ENCODE measurements at places on chromosomes 6 and 20.

DNA sequence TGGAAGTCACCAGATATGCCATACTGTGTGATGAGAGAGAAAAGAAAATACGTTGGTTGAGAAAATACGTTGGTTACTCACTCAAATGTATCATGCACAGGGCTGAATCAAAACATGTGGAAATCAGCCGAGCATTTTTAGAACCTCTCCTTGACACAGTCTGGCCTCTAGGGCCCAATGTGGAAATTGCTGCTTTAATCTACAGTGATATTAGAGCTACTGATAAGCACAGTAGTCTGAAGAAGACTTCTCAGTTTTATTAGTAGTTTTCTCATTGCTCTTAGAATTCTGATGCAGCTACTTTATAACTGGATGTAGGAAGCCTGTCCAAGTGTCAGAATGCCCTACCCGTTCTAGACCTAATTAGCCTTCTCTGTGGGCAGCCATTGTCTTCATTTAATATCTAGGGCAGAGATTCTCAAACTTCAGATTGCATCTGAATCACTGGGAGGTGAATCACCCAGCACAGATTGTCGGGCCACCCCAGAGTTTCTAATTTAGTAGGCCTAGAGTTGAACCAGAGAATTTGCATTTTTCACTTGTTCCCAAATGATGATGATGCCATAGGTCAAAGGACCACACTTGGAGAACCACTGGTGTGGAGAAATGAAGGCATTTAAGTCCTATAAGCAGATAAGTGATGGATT lies 229.1 kb downstream of the PLCB1 start:
- DNase-seq, result no peak

DNA sequence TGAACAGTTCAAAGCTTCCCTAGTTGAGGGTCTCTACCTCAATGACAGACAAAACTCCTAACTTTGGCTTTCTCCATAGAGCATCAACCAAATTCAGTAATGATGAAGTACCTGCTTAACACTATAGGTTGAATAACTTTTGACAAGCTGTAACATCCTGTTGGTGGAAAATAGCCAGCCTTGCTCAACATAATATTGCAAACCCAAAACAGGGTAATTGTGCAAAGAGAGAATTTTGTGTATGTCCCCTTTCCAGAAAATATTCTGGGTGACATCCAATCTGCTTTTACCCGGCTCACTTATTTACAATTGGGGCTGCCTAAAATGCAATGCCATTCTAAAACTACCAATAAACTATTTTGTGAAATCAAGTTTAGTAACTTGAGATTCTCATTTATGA lies 72.8 kb downstream of the ATXN1 start:
- DNase-seq, result no peak

DNA sequence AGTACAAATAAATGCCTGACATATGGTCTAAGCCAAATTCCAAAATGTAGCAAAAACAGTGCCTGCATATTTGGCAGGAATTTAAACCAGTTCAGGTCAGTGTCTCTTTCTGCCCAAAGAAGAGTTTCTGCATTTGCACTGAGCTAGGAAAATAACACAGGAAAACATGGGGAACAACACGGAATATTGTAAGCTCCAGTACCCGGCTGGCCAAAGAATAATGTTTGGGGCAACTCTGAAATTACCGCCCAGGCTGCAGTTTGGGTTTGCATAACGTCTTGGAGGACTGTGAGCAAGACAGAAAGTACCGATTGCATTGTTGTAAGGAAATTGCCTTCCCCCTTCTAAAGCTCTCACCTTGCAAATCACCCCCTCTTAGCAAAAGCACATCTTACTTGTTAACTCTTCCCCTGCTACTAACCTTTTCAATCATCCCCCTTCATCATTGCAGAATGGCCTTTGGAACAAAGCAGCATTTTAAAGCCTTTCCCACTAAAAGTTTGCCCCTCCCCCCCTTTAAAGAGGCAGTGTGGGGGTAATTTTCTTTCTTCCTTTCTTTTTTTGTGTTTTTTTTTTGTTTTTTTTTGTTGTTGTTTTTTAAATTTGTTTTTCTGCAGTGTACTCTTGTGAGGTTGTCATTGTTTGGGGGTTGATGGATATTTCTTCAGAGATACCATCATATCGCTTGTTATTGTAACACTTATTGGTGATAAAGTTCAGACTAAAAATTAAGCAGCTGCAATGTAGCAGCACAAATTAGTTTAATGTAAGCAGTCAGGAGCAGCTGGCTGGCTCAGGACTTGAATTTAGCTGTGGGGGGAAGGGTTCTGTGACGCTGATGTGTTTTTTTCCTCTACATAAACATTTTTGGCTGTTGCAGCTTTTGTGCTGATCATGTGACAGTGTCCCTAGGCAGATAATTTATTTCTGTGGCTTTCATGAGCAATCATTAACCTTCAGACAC lies 100.0 kb upstream of the CITED2 start:
- DNase-seq, result peak; percentile 24

DNA sequence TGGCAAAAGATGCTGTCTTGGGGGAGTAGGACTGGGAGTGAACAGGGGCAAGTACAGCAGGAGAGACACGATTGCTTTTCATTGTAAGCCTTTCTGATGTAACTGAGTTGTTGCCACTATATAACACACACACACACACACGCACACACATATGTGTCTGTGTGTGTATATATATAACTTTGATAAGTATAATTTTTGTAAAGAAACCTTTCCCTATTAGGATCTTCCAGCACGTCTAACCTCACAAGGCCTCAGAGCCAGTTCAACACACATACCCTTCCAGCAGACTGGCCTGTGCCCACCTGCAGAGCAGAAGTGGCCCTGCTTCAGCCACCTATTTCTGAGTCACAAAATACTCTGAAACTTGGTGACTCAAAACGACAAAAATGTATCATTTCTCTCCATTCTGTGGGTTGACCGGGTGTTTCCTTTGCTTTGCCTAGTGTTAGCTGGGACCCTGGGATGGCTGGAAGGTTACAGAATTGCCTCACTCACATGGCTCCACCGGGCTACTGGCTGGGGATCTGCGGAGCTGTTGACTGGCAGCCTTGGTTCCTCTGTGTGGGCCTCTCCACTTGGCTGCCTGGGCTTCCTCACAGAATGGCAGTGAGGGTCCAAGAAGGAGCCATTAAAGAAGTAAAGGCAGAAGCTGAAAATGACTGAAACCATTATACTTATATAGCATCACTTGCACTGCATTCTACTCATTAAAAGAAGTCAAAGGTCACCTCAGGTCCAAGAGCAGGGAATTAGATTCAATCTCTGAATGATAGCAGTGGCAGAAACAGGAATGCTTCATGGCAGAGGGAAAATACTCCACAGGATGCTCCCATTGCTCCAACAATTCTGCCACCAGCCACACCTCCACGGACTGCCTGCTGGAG lies 126.4 kb downstream of the BANF2 start:
- no peak for DNase-seq

DNA sequence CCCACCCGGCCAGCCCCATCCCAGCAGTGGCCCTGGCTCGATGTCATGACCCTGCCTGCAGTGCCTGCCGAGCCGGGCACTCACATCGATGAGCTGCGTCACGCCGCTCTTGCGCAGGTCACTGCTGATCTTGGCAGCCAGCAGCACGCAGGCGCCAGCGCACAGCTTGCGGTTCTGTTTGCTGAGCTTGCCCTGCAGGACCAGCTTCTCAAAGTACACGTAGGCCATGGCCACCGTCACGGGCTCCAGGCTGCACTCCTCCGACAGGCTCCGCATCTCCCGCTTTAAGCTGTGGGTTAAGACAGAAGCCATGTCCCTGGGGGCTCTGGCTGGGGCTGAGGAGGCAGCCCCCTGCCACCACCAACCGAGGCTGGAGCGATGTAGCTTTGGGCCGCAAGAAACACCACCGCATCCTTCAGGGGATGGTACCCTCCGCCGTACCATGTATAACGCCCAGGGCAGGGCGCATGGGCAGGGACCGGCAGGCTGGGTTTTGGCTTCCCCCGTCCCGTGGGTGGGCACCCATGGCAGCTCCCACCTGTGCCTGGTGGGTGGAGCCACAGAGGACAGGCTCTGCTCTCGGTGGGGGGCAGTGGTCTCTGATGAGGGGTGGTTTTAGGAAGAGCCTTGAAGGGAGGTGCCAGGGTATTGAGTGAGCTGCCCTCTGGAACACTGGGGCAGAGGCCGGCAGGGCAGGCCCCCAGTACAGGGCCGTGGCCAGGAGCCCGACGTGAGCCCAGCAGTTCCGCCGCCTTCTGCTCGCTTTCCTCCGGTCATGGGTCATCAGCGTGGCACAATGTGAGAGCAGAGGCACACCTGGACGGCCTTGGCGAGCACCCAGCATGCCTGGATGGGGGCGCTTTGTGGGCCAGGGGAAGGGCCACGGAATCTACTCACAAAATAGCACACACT lies 4.5 kb downstream of the RPS21 start:
- no peak for DNase-seq

DNA sequence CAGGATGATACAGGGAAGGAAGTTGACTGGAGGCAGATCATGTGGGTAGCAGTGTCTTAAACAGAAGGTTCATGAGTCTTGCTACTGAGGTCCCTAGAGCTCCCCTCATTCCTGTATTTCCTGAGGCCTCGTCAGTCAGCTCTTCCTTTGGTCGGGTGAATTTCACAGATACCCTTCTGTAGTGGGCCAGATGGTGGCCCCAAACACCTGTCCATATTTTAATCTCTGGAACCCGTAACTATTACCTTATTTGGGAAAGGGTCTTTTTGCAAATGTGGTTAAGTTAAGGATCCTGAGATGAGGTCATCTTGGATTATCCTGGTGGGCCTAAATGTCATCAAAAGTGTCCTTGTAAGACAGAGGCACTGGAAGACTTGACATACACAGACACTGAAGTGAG lies 9.6 kb downstream of the KCNS1 start:
- no peak for DNase-seq

- no peak for DNase-seq
These were observed 98.0 kb downstream of the RPP40 start for GRCh38 chr6:4905826-4906225.
